Stimulated activated CD8-positive, alpha-beta memory T cell treated with anti-CD3 and anti-CD28 coated beads, Interleukin-7, amount 100 ng/mL, for 24 hours (primary cell): ENCODE measurements at places on chromosomes 7 and 10.

DNA sequence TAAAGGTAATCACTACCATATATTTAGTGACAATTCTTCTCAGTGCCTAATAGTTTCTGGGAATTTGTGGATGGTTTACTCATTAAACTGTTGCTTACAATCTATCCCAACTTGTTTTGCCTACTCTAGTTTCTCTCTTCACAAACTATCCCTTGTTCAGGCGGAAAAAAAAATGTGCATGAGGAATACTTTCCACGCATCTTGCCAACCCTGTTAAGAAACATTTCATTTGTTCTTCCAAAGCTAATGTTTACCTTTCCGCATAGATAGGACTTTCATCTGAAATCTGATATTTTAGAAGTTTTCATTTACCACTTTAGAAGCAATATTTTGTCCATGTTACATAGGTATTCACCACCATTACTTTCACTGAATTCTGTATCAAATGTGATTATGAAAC lies 191.9 kb downstream of the MDFIC start:
- DNase-seq = no peak

GRCh38 chr7:44965937-44966730 lies 12.7 kb downstream of the MYO1G start:
- DNase-seq = no peak

DNA sequence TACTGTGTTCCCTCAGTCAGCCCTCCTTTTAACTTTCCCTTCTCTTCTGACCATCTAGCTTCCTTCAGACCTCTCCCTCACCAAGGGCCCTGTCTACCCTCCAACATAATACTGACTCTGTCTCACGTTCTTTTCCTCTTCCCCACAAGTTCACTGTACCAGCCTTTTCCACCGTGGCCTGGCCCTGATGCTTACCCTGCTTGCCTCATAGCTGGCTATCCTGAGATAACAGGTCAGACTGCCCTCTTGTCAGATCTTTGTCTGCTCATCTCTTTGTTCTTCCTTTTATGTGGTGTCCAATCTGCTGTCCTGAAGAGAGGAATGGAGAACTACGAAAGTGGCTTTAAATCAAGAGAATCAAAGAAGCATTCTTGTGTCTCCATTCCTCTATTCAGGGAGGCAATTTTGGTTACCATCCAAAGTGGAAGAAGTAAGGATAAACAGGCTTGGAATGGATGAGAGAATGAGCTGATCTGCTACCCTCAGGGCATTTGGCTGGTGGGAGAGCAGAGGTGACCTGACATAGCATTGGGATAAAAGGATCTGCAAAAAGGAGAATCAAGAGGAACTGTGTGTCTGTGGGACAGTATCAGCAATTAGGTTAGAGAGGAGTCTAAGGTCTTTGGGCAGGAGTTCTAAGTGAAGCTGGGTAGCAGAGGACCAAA lies 8.1 kb downstream of the BTAF1 start:
- DNase-seq = no peak

DNA sequence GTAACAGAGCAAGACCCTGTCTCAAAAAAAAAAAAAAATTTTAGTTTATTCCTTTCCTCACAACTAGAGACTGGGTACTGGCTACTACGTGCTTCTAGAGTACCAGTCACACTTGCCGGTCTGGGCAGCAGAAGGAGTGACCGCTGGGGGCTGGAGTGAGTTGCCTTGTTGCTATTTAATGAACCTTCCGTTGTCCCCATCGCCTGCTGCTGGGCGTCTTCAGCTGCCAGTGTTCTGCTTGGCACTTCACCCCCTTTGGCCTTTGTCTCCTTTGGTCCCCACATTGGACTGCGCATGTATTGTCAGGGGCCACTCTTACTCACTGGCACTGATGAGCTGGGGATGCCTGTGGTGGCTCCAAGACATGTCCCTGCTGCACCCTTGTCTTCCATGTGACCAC lies 110.6 kb downstream of the CLEC2L start:
- no peak for DNase-seq

DNA sequence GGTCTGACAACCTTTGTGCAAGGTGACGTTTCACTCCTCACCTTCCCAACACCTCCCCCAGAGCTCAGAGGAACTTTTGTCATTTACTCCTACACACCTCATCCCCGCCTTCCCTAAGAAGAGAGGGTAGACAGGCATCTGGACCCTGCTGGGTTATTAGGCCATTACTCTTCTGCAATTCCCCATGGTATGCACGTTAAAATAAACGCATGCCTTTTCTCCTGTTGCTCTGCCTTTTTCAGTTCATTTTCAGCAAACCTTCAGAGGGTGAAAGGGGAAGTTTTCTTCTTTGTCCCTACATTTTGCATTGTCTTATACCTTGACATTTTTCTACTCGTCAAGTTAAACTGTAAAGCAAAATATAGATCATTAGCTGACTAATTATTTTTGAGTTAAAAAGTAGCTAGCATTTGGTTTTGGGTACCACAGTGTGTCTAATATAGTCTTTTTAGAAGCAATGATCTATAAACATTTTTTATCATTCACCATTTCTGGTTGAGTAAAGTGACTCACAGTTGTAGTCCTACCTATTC lies 10.5 kb upstream of the EDRF1 start:
- DNase-seq = no peak

- DNase-seq = no peak
Measured at GRCh38 chr7:21317966-21318915, 109.6 kb upstream of the SP4 start.

- DNase-seq = no peak
Measured at GRCh38 chr7:19692111-19692828, 16.6 kb downstream of the POLR1F start.

GRCh38 chr7:136665878-136666509 lies 202.5 kb upstream of the CHRM2 start:
- no peak for DNase-seq

DNA sequence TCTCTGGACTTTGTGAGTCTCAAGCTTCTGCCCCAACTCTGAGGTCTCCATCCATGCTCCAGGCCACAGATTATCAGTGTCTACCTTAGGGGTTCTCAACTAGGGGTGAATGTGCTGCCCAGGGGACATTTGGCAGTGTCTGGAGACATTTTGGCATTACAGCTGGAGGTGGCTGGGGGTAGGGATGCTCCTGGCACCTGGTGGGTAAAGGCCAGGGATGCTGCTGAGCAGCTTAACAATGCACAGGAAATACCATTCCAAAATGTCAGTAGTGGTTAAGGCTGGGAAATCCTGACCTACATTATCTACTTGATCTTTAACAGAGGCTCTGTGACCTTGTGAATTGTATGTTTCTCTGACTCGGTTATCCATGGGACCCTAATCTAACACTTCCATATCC lies 67.3 kb upstream of the PALS2 start:
- no peak for DNase-seq

DNA sequence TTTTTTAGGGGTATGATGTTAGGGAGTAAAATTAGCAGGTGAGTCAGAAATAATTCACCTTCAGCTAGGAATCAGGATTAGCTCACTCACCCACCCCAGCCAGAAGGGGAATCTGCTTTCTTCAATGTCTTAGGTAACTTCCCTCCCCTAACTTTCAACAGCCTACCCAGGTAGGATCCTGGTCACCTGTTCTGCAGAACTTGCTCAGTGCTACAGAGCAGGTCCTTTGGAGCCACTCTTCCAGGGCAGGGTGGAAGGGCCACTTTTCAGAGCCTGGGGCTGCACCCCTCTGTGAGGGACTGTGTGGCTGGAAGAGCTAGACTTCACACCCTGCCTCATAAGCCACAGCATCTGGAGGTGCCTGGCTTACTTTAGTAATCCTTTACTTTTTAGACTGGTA lies 58.1 kb downstream of the SHH start:
- DNase-seq = no peak

DNA sequence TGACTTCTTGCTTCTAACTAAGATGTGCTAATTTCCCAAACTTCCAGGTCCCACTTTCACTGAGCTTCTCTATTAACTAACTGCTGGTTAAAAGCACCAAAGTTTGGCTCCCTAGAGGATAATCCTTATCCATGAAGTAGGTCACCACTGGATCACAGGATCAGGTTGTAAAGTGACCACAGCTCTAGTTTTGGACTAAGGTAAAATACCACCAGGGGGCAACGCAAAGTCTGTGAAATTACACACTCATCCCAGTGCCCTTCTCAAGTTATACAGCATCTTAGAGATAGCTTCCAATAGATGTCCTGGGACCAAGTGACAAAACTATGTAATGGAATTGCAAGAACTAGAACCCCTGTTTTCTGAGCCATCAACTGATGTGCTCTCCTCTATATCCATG lies 116.4 kb upstream of the ASAH2 start:
- no peak for DNase-seq

DNA sequence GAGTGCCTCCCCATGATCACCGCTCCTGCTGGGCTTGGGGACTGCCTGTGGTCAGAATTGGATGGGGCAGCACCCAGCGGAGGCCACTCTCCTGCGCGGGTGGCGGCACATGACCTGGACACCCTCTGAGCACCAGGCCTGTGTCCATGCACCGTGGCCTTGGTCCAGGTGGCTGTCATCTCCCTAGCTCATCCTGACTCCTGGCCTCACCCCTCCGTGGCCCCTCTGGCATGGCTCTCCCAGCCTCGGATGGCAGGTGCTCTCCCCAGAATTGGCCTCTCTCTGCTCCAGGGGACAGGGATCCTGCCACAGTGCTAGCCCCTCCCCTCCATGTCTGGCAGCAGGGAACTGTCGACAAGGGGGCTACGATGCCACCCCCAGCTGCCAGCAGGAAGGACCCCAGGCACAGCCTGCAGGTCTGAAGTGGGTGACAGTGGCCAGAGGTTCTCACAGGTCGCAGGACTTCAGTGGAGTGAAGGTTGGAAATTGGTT lies 37.2 kb upstream of the BTBD16 start:
- DNase-seq = no peak

DNA sequence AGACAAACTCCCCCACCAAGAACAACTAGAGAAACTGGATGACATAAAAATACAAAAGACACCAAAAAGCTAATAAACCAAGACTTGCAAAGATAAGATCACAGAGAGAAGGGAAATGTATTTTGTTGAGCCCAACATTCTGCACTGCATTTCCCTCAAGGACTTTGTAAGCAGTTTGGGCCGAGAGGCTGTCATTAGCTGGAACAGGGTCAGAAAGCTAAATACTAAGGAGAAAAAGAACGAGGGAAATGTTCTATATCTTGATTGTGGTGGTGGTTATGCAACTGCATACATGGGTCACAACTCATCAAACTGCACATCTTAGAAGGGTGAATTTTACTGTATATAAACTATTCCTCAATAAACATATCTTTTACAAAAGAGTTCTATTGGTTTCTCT lies 315.0 kb downstream of the IPMK start:
- DNase-seq = no peak

DNA sequence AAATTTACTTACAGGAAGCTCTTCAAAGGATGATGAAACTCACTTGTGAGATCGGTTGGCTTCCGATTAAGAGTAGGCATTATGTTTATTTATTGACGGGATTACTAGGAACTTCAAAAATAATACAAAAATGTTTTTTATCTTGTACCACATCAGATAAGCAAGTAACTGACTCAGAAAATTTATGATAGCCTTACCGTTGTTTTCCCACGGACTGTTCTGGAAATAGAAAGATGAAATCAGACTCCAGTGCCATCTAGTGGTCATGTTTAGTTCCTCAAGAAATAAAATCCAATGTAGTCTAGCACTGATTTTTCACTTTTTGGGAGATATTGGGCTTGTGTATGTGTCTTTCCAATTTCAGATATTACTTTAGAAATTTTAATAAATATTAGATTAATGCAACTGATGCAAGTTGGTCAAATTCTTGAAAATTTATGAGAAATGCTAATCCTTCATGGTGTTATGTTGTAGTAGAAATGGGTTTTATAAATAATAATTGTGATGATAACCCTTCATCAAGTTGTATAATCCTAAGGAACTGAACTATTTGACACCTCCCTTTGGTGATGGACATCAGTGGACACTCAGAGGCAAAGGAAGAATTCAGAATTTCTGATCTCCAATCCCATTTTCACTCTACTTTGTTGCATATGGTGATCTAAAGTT lies 168.8 kb downstream of the TMEM26 start:
- no peak for DNase-seq

- DNase-seq = no peak
Measured at GRCh38 chr7:4801839-4802231, 26.4 kb downstream of the AP5Z1 start.

DNA sequence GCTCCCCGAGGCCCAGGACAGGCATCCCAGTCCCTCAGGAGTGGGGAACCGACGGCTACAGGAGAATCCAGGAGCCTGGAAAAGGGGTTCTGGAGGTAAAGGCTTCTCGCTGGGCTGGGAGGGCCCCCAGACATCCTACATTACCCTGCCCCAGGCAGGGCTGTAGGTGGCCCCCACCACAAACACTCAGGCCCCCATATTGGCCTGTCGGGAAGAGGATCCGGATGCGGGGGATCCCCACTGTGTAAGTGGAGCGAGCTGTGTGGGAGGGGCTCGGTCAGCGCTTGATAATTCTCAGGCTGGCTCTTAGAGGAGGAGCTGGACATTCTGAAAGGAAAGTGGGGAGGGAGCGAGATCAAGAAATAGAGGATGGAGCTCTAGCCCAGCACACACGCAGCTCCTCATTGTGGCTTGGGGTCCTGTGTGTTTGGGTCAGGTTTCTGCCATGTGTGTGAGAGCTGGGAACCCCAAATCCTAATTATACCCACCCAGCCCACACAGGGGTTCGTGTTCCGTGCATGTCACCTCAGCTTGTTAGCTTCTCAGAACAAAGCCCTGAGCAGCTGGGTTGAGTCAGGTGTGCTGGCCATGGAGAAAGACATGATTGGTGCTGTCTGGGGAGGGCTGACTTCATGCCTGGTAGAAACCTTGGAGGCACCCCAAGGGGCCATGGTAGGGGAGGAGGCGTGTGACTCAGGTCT lies 49.4 kb downstream of the ZNF467 start:
- no peak for DNase-seq

- DNase-seq = no peak
Measured at GRCh38 chr10:114687459-114687858, 29.4 kb upstream of the ABLIM1 start.

GRCh38 chr7:19249281-19249680 lies 104.1 kb upstream of the FERD3L start:
- DNase-seq = no peak

DNA sequence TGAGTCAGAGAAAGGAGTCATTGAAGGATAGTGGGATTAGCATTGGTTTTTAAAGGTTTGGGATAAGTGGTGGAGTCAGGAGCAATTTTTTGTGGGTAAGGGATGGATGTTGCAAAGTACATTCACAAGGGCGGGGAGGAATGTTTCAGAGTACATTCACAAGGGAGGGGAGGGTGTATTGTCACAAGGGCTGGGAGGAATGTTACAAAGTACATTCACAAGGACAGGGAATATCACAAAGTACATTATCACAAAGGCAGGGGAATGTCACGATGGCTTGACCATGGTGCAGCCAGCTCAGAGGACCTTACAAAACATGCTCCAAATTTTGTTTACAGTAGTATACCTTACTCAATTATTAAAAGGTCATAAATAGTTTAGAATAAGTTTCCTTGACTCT lies 30.3 kb downstream of the C1GALT1 start:
- no peak for DNase-seq

DNA sequence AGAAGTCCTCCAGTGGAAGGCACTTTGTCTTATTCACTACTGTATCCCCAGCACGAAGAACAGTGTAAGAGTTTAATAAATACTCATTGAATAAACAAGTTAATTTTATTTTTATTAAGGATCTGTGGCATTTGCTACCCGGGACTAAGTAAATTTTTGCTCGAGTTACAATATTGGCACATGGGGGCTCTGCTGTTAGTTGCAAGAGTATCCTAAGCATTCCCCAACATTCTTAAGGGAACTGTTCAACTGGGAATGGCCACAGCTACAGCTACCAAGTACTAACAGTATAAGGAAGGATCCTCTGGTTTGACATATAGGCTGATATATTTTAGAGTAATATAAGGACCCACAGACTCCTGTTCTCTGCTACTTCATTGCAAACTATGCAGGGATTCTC lies 8.7 kb upstream of the LRRTM3 start:
- no peak for DNase-seq

GRCh38 chr7:25485026-25485425 lies 256.7 kb upstream of the NPVF start:
- DNase-seq = no peak
